ENCODE measurements at places on chromosomes 1 and 21.

DNA sequence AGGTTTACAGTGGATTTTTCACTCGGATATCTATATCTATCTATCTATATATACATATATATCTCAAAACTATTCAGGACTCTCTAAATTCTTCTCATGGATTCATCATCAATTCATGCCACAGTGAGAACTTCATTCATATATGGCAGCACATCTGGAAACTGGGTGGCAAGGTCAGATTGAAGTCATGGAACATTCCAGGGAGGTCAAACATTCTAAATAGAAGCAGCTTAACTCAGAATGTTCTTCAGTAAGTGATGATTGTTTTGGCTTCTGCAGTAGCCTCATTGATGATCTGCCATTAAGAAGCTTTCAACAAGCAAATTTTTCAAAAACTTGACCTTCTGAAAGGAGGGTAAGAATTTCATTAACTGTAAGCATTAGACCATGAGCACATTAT is 46.9 kb upstream of the ADAMTS1 start:
- H3K27ac ChIP-seq = no peak overlapping the region
- H3K36me3 ChIP-seq = no peaks in the 10 kb centered on the region
- H3K4me3 ChIP-seq = no peak overlapping the region
- DNase-seq = no peak

- H3K27ac ChIP-seq = no peak overlapping the region
- no peaks in the 10 kb centered on the region for H3K36me3 ChIP-seq
- H3K4me1 ChIP-seq = peaks cover 25% of the 10 kb centered on the region
- DNase-seq = no peak
- no peak overlapping the region for H3K4me3 ChIP-seq
These were observed 20.3 kb downstream of the FASLG start for GRCh38 chr1:172679000-172679772.

- no peak overlapping the region for H3K27ac ChIP-seq
- H3K4me1 ChIP-seq = no peaks in the 10 kb centered on the region
- no peaks in the 10 kb centered on the region for H3K27me3 ChIP-seq
- no peak for DNase-seq
These were observed 1353.1 kb upstream of the ADGRL4 start for GRCh38 chr1:80359666-80360065.

DNA sequence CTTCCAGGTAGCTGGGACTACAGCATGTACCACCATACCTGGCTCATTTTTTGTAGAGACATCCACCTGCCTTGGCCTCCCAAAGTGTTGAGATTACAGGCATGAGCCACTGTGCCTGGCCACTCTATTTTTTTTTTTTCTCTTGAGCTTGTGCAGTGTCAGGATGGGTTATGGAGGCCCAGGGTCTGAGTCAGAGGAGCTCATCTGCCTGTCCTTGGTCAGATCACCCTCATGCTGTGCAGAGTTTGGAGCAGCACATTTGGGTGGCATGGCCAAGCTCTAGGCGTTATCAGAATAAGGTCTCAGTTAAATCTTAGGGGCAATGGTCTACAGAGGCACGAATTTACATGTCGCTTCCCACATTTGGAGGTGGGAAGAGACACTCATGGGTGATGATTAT is 16.9 kb downstream of the METTL13 start:
- H3K27ac ChIP-seq = no peak overlapping the region
- H3K27me3 ChIP-seq = no peaks in the 10 kb centered on the region
- H3K36me3 ChIP-seq = peaks cover 34% of the 10 kb centered on the region
- no peak overlapping the region for H3K4me3 ChIP-seq
- no peak for DNase-seq
- no peaks in the 10 kb centered on the region for H3K4me1 ChIP-seq

GRCh38 chr1:94025383-94026340 is 95.3 kb downstream of the ABCA4 start:
- H3K27me3 ChIP-seq = no peaks in the 10 kb centered on the region
- H3K36me3 ChIP-seq = no peaks in the 10 kb centered on the region
- H3K4me3 ChIP-seq = no peak overlapping the region
- DNase-seq = no peak

DNA sequence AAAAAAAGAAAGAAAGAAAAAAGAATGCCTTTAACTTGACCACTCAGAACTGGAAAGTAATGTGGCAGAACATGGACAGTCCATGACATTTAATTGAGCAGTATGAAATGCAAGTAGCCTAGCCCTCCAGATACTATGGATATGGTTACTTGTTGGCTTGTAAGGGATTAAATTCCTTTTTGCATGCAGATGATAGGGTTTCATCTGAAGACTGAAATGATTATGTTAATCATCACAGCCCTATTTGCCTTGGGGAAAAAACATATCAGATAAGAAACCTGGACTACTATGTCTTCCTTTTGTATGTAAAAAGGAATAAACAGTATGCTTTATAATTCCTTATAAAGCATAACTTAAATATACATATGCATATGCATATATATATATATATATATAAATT is 66.0 kb downstream of the GATAD2B start:
- no peak overlapping the region for H3K4me3 ChIP-seq
- no peaks in the 10 kb centered on the region for H3K4me1 ChIP-seq
- no peak for DNase-seq

DNA sequence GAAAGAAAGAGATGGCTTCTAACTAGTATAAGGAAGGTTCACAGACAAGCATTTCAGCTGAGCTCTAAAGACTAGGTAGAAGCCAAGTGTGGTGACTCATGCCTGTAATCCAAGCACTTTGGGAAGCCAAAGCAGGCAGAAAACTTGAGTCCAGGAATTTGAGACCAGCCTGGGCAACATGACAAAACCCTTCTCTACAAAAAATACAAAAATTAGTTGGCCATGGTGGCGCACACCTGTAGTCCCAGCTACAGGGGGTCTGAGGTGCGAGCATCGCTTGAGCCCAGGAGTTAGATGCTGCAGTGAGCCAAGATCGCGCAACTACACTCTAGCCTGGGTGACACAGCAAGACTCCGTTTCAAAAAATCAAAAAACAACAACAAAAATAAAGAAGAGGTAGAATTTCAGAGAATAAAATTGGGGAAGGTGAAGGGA is 27.8 kb downstream of the FBXO42 start:
- no peak overlapping the region for H3K4me3 ChIP-seq
- H3K27ac ChIP-seq = no peak overlapping the region
- DNase-seq = no peak
- no peaks in the 10 kb centered on the region for H3K36me3 ChIP-seq

Data from effector memory CD4-positive, alpha-beta T cell (primary cell).